Mammary epithelial cell (primary cell): ENCODE measurements at places on chromosomes 7 and 10. TPM values are rescaled to one million over a fixed set of nuclear protein-coding genes. Genes with fewer than 3 reads are reported as not detected.

GRCh38 chr7:106944035-106944665 lies 79.1 kb downstream of the PIK3CG start:
- no peak for DNase-seq

GRCh38 chr7:1850976-1851571 lies 181.0 kb downstream of the ELFN1 start:
- DNase-seq: no peak

TMEM140 gene
- not detected in 2 replicates for total RNA-seq

ATRNL1 gene
- total RNA-seq: 0.50 TPM

DENND10 gene
- total RNA-seq: 32.9 and 39.9 TPM in 2 replicates

GRCh38 chr10:18005445-18005780 lies 53.7 kb downstream of the SLC39A12 start:
- no peak for DNase-seq

- no peak for DNase-seq
Measured at GRCh38 chr7:7705318-7705717, 13.1 kb downstream of the RPA3 start.
